ENCODE measurements at places on chromosomes 1 and 21.

GRCh38 chr1:227059076-227059475 is 119.0 kb downstream of the COQ8A start:
- no peak for DNase-seq

DNA sequence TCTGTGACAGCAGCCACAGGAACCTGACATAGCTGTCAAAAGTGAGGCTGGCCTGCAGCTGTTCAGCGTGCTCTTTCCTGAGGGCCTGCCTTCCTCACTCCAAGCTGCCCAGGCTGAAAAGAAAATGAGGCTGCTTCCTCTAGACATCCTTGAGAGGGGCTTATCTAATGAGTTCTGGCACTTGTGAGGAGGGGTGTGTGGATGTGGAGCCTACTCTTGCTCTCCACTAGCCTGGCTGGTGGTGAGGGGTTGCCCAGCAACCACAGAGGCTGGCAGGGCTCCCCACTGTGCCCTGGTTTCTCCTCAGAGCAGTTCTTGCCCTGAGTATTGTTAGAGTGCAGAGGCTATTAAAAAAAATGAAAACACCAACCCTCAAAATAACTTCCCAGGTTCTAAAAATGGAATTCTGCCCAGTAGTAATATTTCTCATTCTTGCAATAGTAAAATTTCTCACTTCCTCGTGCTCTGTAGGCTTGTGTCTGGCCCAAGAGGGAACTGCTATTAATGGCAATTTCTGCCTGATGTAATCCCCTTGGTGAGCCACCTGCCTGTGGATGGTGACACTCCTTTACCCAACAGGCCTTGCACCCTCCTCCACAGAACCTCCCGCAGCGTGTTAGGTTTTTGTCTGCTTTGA is 52.6 kb upstream of the EPS8L3 start:
- DNase-seq: no peak

- no peak for DNase-seq
Measured at GRCh38 chr1:40092706-40093639, 4.1 kb downstream of the PPT1 start.

- no peak for DNase-seq
Measured at GRCh38 chr1:71656902-71657301, 576.1 kb upstream of the ZRANB2 start.

- DNase-seq: no peak
Measured at GRCh38 chr1:238319957-238320356, 429.2 kb upstream of the ZP4 start.

DNA sequence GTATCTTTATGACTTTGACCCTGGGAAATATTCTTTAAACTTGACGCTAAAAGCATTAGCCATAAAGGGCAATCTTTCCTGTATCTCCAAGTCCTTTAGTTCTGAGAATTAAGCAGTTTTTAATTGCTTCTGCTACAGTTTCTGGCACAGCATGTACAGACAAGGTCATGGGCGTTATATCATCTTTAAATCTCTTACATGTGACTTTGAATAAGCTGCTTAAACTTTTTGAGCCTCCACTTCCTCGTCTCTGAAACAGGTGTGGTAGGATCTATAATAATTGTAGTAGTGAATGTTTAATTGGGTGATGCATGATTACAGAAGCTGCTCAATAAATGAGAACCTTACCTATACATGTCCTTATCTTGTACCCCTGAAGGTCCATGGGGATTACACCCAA is 153.4 kb downstream of the PLA2G4A start:
- DNase-seq: no peak

DNA sequence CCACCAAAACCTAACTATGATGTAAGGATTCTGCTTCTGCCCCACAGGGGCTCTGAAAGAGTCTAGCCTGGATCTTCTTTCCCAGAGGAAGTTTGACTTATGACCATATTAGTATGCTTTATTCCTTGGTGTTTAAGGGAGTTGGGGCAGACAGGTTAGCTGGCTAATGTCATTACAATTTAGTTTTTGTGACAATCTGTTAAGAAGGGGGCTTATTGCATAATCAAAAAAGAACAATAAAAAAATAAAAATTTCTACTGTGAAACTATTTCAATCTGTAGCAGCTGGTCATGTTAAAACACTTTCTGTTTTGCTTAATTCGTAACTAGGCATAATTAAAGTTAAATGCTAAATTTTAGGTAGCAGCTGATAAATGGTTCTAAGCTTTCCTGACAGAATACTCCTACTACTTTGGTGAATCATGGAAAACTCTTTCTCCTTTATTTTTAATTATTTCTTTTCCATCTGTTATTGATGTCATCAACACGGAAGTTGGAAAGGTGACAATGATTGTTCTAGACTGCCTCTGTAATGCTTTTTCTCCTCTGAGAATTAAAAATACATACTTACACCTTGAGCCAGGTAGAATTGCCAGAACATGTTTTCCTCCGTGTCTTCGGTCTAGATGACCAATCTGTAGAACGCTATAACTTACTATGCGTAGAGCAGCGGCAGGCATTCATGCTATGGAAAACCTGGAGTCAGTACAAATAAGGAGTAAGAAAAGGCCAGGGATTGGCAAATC is 18.6 kb downstream of the DYRK3 start:
- no peak for DNase-seq

DNA sequence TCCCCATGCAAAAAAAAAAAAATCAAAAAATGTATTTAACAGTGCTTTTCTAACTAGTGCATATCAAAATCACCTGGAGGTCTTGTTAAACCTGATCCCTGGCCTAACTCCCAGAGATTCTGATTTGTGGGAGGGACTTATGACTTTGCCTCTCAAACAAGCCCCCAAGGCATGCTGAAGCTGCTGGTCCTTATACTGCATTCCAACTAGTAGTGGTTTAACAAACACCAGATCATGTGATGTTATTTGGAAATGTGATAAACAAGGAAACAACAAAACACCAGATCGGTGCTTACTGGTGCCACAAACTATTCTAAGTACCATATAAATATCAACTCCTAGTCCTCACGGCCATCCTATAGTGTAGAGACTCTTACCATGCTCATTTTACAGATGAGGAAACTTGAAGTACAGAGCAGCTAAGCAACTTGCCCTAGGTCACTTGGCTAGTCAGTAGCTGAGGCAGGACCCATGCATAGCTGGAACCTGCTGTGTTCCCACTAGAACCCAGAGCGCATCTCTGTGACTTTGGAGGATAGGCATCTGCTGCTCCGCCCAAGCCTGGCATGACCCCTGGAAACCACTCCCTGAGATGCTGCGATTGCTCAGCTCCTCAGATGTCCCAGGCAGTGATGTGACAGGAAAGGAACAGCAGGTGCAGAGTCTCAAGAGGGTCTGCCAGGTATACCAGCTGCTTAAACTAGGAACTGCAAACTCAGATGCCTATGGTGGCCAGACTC is 38.1 kb downstream of the SOX13 start:
- no peak for DNase-seq

GRCh38 chr1:37537378-37537777 is 16.7 kb downstream of the SNIP1 start:
- no peak for DNase-seq

- DNase-seq: no peak
Measured at GRCh38 chr1:112397841-112398240, 1.8 kb downstream of the CTTNBP2NL start.

DNA sequence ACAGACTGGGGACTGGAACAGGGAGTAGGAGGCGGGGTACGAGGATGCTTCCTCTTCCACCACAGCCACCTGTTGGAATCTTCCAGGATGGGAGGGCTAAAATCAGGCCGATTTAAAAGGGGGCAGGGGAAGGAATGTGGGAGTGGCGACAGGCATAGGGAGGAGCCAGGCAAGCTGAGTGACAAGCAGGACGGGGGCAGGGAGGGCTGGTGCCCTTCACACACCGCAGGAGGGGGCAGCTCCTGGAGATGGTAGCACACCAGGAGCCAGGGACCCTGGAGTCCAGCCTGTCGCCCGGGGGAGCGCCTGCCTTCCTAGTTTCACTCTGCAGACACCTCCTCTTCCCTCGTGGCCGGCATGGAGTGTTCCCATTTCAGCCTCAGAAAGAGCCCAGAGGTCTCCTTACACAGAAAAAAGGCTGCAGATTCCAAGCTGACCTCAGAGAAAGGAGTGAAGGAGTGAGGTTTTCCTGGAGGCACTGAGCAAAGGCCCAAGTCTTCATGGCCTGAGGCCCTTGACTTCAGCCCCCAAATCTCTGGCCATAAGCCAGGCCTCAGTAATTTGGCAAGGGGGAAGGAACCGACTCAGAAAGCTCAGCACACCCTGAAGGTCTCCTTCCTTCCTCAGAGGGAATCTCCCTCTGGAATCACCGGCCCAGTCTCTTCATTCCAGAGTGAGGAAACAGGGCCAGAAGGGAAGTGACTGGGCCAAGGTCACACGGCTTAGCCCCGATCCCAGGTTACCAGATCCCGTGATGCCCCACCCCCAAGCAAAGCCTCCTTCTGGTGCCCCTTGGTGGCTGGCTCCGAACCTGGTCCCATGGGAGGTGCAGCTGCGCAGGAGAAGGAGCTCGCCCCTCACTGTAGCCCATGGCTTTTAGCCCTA is 8.1 kb downstream of the BLACAT1 start:
- no peak for DNase-seq

- no peak for DNase-seq
Measured at GRCh38 chr21:43744725-43745124, 25.8 kb downstream of the PDXK start.

DNA sequence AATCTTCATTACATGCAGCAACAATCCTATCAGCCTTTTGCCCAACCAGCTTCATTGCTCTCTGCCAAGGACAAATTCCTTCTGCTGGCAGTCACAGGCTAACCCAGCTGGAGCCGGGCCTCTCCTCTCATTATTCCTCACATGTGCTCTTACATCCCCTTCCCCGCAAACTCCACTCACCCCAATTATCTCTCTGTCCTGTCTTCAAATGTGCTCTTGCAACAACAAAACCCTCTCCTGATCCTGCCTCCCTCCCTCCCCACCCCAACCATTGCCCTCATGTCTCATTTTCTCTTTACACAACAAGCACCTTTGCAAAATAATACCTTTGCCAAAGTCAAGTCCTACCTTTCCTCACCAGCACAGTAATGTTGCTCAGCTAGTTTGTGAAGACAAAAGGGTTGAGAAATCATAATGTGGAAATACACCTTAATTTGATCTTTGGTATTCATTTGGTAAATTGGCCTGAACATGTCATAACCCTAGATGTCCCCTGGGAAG is 36.0 kb upstream of the DHCR24 start:
- no peak for DNase-seq

DNA sequence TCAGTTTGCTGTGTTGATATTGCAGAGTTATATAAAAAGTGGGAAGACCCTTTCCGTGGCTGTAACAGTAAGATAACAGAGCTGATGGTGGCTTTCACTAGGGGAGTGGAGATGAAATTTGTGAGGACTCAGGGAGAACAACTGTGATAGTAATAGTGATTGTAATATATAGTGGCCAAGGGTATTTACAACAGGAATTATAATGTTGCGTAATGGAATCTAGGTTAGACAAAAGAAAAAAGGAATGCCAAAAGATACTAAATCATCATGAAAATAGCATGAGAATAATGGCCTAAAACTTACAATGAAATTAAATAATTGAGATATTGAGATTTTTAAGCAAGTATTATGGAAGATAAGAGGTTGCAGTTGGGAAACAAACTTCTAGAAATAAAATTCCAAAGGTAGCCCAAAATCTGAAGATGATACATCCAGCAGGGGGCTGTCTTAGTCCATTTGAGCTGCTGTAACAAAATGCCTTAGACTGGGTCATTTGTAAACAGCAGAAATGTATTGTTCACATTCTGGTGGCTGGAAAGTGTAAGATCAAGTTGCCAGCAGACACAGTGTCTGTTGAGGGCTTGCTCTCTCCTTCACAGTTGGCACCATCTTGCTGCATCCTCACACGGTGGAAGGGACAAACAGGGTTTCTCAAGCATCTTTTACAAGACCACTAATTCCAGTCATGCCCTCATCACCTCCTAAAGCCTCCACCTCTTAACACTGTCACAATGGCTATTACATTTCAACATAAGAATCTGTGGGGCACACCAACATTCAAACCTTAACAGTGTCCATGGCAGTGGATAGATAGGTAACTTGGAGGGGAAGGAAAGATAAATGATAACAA is 711.2 kb downstream of the MRPL39 start:
- no peak for DNase-seq

- no peak for DNase-seq
Measured at GRCh38 chr21:46035809-46036695, 54.5 kb downstream of the COL6A1 start.

DNA sequence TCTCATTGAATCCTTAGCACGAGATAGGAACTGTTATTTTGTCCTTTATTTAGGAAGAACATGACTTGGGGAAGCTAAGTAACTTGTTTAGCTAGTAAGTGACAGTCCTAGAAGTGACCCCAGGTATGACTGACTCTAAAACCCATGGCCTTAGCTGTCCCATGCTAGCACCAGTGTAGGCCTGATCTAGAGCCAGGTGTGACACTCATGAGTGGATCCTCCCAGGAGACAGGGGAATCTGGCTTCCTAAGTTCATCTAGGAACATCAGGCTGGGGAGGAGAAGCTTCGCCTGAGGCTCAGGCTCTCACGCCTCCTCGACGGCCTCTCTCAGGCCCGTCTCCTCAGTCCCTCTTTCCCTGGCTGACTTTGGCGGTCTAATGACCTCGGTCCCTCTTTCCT is 31.2 kb downstream of the CD48 start:
- DNase-seq: no peak

GRCh38 chr1:153515504-153516394 is 20.0 kb downstream of the S100A6 start:
- DNase-seq: no peak

- DNase-seq: no peak
Measured at GRCh38 chr1:26031611-26032220, 10.1 kb downstream of the EXTL1 start.

DNA sequence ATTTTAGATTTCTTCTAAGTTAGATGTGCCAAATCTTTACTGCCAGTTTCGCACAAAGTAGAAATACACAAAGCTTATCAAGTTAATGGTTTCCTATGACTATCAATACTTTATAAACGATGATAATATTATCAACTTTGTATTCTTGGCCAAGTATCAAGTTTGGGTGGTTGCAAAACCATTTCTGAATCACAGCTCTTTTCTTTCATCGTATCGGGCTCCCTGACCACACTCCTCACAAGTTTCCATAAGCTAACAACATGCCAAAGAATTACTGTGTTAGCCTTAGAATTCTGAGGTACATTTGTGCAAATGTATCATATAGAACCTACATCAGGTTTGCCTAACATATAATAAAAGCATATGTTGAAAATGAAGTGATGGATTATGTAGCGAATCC is 311.0 kb downstream of the KCTD3 start:
- no peak for DNase-seq

- no peak for DNase-seq
Measured at GRCh38 chr1:117181630-117182041, 29.1 kb downstream of the VTCN1 start.

DNA sequence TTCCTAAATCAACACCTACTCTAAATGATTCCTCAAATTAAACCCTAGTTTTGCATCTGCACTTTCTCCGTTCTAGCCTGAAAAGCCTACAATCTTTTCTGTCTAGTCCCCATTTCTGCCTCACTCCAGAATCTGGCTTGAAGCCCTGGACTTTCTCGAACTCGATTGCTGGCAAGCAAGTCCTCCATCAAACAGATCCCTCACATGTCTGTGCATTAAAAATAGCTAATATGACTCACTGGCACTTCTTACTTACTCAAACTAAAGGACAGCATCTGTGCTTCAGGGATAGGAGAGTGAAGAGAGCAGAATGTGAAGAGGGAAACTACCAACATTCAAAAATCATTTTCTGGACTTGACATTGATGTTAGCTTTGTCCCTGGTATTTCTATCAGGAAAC is 51.8 kb upstream of the CXADR start:
- no peak for DNase-seq

GRCh38 chr1:2604844-2605508 is 18.4 kb downstream of the PRXL2B start:
- no peak for DNase-seq
